ENCODE measurements at places on chromosomes 7 and 10. TPM values are rescaled to one million over a fixed set of nuclear protein-coding genes. Genes with fewer than 3 reads are reported as not detected.

The PHYHIPL gene
- 0.81 TPM for polyA plus RNA-seq

The CPED1 gene
- polyA plus RNA-seq, result 22.1 TPM

The RNF148 gene
- 0.35 TPM for polyA plus RNA-seq

The SKIDA1 gene
- 5.3 TPM for polyA plus RNA-seq

The ITPRID1 gene
- 0.08 TPM for polyA plus RNA-seq

The MRLN gene
- polyA plus RNA-seq, result 0.74 TPM

The FBXL13 gene
- 4.6 TPM for polyA plus RNA-seq

The CHAT gene
- not detected for polyA plus RNA-seq

The CALN1 gene
- polyA plus RNA-seq, result 0.28 TPM

The SEMA4G gene
- polyA plus RNA-seq, result 46.3 TPM

The SEMA3D gene
- 56.4 TPM for polyA plus RNA-seq

DNA sequence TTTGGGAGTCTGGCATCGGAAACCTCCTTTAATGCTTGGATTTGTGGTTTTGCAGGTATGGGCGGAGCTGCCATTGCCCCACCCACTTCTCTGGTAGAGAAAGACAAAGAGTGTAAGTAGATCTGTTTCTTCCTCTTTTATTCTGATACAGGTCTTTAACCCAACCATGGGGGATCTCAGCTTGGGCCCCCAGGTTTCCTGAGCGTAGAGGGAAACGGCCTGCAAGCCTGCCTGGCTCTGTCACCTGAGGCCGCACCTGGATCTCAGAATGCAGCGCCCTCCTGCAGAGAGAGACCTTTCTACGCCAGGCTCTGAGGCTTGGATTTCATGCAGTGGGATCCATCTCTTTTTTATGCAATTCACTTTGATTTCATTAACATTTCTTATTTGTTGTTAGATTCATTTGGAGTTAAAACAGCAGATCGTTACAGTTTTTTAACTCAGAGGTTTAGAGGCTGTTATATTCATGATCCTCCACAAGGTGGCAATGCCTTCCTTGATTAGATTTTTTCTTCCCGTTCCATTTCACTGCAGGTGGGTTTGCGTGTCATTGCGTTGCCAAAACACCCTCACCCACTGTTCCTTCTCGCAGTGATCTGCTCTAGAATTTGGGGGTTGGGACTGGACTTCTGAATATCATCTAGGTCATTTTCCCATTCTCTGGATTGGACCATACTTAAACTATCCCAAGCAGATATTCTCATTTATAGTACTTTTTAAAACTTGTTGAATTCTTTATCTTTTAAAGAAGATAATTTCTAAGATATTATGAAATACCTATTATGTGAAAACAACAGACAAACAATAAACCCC is 20.0 kb downstream of the RBM17 start:
- DNase-seq, result no peak

DNA sequence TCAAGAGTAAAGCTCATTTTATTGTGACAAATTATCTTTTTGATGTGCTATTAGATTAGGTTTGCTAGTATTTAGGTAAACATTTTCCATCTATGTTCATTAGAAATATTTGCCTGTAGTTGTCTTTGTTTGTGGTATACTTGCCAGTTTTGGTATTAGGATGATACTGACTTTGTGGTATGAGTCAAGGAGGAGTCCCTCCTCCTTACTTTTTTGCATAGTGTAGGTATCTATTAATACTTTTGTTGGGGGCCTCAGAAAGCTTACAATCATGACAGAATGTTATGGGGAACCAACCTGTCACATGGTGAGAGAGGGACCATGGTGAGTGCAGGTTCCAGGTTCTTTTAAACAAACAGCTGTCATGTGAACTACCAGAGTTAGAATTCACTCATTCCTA is 102.1 kb downstream of the ZWINT start:
- no peak for DNase-seq

GRCh38 chr10:8088504-8088903 is 34.0 kb downstream of the GATA3 start:
- no peak for DNase-seq

- DNase-seq, result no peak
Measured at GRCh38 chr7:113209449-113210203, 91.3 kb upstream of the SMIM30 start.

GRCh38 chr7:83475420-83475819 is 173.5 kb downstream of the SEMA3E start:
- DNase-seq, result no peak

DNA sequence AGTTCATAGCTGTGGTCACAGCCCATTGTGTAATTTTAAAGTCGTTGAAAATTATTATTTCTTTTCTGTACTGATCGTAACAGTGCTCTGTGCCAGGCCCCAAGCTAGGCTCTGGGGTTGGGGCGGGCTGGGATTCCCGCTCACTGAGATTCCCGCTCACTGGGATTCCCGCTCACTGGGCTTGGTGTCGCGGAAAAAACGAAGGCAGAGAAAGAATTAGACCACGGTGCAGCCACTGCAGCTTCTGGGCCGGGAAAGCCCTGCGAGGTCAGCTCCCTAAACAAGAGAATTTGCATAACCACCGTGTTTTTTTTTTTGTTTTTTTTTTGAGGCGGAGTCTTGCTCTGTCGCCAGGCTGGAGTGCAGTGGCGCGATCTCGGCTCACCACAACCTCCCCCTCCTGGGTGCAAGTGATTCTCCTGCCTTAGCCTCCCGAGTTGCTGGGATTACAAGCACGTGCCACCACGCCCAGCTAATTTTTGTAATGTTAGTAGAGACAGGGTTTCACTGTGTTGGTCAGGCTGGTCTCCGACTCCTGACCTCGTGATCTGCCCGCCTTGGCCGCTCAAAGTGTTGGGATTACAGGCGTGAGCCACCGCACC is 31.2 kb downstream of the FOXK1 start:
- peak; percentile 60 for DNase-seq

- no peak for DNase-seq
Measured at GRCh38 chr7:84949067-84949466, 237.8 kb downstream of the SEMA3D start.

DNA sequence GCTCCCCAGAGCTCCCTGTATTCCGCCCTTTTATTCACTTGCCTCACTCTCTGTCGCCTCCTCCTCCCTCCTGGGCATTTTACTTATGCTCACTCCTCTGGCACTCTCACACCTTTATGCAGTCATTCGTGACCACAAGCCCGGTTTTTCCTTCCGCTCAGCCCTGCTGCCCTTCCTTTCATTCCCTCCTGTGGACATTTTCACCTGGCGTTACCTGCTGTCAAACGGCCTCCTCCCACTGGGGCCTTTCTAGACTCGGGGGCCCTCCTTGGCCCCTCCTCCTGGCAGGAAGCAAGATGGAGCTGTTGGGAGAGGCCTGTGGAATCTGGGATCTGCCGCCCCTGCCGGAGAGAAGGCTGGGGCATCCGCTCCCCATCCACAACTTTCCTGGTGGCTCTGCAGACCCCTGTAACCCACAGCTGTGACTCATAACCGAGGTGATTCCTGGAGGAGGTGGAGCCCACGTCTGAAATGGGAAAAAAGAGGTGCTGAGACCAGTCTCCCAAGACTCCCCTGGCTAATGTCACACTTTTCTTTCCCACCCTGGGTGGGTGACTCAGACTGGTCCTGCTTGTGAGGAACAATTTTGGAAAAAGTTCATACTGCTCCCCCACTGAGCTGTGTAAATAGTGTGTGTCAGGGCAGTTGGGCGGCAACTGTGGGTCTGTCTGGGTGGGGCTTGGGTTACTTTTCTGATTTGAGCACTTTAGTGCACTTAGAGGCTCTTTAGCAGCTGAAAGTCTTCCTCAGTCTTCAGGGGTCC is 1.2 kb downstream of the VCL start:
- DNase-seq, result peak; percentile 82

- DNase-seq, result no peak
Measured at GRCh38 chr7:148670374-148670773, 28.3 kb upstream of the CUL1 start.

DNA sequence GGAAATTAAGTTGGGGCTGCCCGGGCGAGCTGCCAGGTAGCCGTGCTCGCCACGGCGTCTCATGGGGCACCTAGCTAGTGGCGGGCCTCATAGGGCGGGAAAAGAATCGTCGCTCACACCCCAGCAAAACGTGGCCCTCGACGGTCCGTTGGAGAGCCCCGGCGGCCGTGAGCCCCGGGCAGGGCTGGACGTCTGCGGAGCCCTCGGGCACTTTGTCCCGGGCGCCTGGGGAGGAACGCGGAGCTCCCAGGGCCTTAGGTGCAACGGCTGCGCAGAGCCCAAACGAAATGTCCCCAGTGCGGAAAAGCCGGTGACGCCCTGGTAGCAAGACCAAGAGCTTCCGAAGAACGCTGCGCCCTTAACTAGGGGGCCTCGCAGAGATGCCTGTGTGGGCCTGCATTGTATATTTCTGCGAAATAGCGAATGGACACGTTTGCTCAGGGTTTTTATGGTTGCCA is 866 bp upstream of the SFMBT2 start:
- peak; percentile 7 for DNase-seq

GRCh38 chr10:34121125-34121753 is 693.9 kb downstream of the PARD3 start:
- DNase-seq, result no peak

DNA sequence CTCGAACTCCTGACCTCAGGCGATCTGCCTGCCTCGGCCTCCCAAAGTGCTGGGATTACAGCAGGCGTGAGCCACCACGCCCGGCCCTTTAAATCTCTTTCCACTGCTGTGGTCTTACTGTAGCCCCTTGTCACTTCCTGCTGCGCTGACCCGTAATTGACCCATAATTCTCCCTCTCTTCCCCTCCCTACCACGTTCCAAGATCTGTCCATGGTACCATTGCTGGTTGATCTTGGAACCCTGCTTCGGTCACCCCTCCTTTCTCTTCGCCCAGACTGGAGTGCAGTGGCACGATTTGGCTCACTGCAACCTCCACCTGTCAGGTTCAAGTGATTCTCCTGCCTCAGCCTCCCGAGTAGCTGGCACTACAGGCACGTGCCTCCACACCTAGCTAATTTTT is 6.5 kb downstream of the POR start:
- no peak for DNase-seq

GRCh38 chr7:108404509-108405420 is 51.5 kb downstream of the NRCAM start:
- DNase-seq, result peak; percentile 30

DNA sequence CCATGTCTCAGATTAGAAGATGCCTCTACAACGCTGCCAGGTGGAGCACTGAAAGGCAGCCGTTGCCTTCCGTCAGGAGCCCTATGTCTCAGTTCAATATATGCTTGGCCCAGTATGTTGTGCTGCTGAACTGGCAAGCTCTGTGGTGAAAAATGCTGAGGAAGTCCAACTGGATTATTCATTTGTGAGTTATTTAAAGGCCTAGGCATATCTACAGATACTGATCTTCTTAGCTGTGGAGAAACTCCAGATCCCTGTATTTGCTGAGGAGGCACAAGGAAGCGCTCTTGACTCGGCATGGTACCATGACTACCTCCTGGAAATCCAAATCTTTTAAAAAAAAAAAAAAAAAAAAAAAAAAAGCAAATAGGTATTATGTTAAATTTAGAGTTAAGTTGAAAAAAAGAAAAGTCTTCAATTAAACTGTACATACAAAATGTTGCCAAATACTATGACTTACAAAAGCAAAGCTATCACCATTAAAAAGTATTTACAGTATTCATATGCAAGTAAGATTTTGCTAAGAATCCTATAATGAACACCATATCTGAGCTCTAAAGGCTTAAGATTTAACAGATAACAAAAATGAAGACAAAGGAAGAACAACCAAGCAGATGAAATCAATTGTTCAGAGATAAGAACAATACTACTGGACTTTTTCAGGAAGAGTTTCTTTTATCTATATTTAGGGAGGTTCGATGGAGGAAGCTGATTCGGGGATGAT is 152.4 kb downstream of the GALNT11 start:
- DNase-seq, result no peak

DNA sequence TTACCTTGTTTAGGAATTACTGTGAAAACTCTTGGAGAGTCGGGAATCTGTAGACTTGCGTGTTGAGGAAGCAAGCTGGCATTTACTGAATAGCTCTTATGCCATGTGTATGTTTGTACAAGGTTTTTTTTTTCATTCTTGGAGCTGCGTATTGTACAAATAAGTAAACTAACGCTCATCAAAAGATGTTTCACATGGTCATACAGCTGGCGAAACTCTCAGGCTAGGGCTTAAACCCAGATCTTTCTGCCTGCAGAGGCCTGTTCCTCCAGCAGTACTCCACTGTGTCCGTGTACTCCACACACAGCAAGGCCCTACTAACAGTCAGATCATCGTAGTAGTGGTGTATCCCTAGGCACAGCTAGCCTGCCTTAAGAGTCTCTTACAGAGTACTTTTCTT is 7.4 kb downstream of the EDRF1 start:
- DNase-seq, result no peak

DNA sequence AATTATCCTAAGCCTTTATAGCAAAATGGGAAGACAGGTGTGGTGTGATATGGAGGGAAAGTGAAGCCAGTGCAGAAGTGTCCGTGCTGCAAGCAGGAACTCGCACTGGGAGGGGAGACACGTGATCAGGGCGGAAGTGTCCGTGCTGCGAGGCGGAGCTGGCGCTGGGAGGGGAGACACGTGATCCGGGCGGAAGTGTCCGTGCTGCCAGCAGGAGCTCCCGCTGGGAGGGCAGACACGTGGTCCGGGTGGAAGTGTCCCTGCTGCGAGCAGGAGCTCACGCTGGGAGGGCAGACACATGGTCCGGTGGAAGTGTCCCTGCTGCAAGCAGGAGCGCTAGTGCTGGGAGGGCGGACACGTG is 40.5 kb upstream of the PRKAR1B start:
- DNase-seq, result no peak

DNA sequence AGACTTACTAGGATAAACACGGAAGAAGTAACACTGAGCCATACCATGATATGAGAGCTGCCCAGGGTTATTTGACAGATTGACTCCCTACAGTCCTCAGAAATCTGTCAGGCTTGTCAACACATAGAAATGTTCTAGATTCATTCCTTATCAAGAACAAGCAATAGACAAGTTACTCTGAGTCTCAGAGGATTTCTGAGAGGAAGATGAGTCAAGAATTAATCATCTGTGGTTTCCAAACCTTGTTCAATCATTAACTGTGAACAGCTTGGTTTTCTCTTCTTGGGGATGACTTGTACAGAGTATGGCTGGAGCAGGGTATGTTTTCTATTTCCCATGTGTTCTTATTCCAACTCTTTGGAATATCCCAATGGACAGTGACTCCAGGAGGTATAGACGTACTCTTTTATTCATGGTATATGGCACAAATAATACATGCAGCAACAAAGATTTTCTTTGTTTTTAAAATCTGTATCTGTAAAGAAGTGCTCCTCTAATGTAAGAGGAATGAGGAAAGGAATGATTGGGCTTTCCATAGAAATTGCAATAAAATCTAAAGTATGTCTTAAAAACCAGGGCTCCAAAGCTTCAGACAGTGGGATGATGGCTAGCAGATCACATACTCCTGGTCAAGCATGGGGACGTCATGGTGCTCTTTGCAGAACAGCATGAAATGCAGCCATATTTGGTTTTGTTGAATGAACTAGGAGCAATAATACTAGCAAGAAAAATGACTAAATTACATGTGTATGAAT is 11.9 kb upstream of the SFR1 start:
- no peak for DNase-seq

DNA sequence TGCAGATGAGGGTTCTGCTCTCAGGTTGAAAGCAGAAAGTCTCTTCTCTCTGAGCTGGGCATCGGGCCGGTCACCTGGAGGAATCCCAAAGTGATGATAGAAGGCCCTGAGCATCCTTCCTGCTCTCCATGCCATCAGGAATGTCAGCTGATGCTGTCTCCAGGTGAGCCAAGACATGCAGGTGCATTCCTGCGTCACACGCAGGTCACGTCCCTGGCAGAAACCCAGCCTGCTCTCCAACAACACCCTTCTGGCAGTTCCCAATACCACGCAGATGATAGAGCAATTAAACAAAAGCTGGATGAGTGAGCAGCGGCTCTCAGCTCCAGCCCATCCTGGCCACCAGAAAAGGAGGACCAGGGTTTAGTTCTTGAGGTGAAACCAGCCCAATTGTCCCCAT is 6.9 kb upstream of the WIPI2 start:
- DNase-seq, result no peak

All from right lung (tissue), 10 donors.